ENCODE measurements at places on chromosomes 7 and 10. TPM values are rescaled to one million over a fixed set of nuclear protein-coding genes. Genes with fewer than 3 reads are reported as not detected.

DNA sequence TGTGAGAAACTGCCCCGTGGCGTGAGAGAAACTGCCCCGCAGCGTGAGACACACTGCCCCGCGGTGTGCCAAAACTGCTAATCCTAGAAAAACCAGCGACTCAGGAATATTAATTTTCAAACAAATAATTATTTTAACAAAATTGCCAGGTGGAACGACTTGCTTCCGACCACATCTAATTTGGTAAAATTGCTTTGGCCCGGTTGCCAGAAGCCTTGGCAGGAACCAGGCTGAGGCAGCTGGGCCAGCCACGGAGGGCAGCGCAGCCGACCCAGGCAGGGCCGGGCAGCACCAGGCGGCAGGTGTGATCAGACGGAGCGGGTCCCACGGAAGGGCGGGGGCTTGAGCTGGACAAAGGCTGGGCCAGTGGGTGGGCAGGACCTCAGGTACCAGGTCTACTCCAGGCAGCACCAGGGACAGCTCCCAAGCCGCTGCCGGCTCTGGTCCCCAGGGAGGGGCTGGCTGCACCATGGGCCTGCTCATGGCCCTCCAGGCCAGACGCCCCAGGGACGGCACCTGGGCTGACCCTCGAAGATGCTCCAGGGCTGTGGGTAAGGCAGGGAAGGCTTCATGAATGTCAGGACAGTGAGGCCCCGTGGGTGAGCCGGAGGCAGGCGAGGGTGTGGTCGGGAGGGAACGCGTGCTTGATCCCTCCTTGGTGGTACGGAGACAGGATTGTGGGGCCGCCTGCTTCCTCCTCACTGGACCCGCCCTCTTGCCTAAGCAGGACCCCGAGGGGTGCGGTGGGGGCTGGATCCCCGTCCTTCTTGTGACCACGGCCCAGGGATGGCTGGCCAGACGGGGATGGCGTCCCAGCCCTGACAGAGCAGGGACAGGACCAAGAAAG lies 7.7 kb upstream of the ADGRA1 start:
- no peak for DNase-seq

GRCh38 chr10:65083222-65083621 lies 1562.0 kb downstream of the REEP3 start:
- DNase-seq: no peak

GRCh38 chr7:98221611-98222532 lies 10.6 kb downstream of the BHLHA15 start:
- no peak for DNase-seq

DNA sequence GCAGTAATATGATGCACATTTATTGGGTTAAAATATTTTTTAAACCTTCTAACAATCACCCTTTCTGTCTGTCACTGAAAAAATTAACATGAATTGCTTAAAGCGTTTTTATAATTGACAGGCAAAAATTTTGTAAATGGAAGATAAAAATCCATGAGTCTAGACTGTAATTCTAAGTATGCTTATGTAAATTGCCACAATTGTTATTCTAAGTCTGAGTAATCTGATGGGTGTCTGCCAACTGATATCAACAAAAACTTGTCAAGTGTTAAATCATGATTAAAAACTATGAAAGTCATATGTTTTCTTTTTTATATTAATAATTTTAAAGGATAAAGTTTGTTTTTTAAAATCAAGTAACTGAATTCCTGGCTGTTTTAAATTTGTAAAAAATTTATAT lies 208.2 kb downstream of the CDK14 start:
- no peak for DNase-seq

DNA sequence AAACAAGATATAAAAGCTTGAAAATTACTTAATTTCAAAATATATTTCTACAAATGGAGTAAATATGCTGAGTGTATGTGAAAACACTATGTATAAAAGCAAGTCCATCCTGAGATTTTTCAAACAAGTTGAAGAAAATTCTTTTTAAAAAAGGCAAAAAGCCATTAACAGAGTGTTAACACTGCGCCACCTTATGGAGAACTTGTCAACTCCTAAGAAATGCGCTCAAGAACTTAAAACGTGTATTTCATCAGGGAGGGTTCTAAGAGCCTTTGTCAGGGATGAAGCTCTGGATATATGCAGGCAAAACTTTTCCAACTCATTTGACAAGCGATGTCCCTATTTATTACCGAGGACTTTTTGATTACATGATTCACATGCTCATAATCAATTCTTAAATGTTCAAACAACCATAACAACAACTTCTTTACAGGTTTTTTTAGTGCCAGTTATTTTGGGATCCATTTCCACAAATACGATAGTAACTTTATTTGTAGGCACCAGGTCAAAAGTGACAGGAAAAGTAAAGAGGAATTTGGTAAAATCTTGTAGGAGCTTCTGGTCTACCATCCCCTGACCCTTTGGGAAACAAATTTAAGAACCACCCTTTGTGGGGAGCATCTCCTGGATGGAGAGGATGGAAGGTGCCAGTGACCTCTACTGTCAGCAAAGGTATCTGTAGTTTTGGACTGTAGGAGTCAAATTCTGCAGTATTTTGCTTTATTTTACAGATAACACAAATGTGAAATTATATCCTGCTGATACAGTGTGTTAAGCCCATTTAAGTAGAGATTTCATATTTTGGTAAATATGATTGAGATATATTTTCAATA lies 23.2 kb downstream of the CALCR start:
- no peak for DNase-seq

- DNase-seq: no peak
These were observed 322.6 kb upstream of the SEMA3D start for GRCh38 chr7:85509476-85509875.

PNLIPRP2 gene
- total RNA-seq: not detected

CYP3A7 gene
- total RNA-seq: not detected

ATOH7 gene
- not detected for total RNA-seq
